ENCODE measurements at places on chromosomes 7 and 10. TPM values are rescaled to one million over a fixed set of nuclear protein-coding genes. Genes with fewer than 3 reads are reported as not detected.

Gene BRAT1
- 31.6 TPM for total RNA-seq

Gene TAS2R4
- total RNA-seq: 0.88 TPM

Gene LRRC18
- not detected for total RNA-seq

Gene FRAT1
- total RNA-seq: 3.5 TPM

Gene AGBL3
- 3.4 TPM for total RNA-seq

Gene SLC26A3
- total RNA-seq: not detected

Gene GPR158
- total RNA-seq: not detected

Gene FAM25A
- not detected for total RNA-seq

Gene RARRES2
- not detected for total RNA-seq

Gene GRM3
- not detected for total RNA-seq

Gene POMZP3
- total RNA-seq: 9.8 TPM

Gene FAM131B
- 1.4 TPM for total RNA-seq

Gene WDFY4
- 10.2 TPM for total RNA-seq

Gene TSPAN15
- total RNA-seq: 100 TPM

Gene PPIF
- total RNA-seq: 42.7 TPM

Gene CPA2
- not detected for total RNA-seq

Gene SPDYE9
- not detected for total RNA-seq

Gene CLCN1
- not detected for total RNA-seq

Gene RBM20
- total RNA-seq: not detected

Data from endothelial cell of umbilical vein (primary cell).